ENCODE measurements at places on chromosomes 12 and 14.

GRCh38 chr14:85438001-85438400, 91.9 kb upstream of the FLRT2 start:
- no peak for DNase-seq

- DNase-seq, result no peak
Measured at GRCh38 chr14:64702493-64703394, 1.5 kb upstream of the PLEKHG3 start.

DNA sequence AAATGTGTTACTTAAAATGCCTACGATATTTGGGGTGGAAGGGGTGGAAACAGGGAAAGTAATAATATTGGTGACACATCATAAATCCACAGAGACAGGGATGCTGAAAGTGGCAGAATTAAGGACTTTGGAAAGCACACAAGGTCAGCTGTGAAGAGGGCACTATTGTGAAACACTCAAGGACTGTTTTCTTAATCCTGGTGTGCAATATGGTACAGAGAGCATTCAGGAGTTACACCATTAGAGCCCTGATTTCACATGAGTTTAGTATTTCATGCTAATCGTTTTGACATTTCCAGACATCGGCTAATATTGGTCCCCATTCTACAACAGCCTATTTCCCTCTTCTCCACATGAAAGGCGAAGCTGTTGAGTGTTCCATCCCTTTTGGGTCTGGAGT, 219.2 kb downstream of the MSRB3 start:
- no peak for DNase-seq

GRCh38 chr12:6626654-6627283, 9.0 kb downstream of the LPAR5 start:
- no peak for DNase-seq

DNA sequence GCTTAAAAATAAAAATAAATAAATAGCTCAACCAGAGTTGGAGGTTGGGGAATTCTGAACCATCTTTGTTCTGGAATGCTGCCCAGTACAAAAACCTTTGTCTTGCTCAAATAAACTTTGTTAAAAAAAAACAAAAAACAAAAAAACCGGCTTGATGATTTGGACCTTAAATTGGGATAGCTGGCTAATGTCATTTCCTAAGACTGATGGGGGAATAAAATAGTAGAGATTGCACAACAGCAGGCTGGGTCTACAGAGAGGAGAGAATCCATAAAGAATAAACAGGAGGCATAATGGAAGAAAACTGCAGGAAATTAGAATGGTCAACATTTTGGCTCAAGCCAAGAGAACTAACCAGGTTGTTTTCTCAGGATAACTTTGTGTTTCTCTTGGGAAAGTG, 370.9 kb downstream of the AEBP2 start:
- DNase-seq, result no peak

DNA sequence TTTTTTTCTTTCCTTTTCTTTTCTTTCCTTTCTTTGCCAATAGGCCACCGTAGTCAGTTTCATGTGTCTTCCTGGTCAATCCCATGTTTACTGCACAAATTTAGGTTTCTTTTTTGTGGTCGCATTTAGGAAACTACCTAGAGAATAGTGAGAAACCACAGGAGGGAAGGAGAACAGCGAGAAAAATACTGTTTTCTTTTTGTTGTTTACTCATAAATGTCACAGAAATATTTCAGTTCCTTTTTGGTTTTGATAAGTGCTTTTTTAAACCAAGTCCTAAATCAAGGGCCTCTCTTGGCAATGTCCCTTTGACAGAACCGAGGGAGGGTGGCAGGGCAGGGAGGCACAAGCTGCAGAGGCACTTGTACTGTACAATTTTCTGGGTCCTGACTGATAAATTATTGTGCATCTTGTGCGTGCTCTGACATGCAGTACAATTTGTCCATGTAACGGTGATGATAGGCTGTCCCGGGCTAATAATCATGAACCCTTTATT, 326.1 kb downstream of the CACNA1C start:
- no peak for DNase-seq

GRCh38 chr14:67831113-67831512, 11.5 kb downstream of the RAD51B start:
- no peak for DNase-seq

DNA sequence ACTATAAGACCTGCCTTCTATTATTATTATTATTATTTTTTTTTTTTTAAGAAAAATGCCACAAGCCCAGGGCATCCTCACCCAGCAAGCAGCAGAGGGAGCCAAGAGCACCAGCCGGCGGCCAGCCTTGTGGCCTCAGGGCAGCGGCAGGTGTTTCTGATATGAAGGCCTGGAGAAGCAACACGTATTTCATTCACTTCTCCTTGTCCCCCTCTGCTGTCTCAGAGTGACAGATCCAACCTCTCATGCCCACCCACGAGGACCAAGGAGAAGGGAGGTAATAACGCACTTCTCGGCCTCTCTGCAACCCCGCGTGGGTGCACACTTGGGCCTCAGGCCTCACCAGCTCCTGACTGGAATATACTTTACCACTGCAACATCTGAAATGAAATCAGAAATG, 25.4 kb downstream of the CDC42BPB start:
- no peak for DNase-seq

DNA sequence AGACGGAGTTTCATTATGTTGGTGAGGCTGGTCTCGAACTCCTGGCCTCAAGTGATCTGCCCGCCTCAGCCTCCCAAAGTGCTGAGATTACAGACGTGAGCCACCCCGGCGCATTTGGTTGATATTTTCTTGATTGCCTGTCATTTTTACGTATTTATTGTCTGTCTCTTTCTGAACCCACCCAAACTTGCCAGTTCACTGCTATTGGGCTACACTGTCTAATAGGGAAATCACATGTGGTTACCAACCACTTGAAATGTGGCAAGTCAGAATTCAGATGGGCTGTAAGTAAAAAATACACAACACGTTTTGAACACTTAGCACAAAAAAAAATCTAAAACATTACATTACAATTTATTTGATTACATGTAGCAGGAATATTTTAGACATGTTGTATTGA, 2.1 kb downstream of the WSB2 start:
- no peak for DNase-seq

GRCh38 chr14:56195704-56196103, 77.5 kb downstream of the PELI2 start:
- DNase-seq, result no peak

- DNase-seq, result no peak
Measured at GRCh38 chr14:24231263-24232120, 675 bp downstream of the NEDD8 start.

GRCh38 chr14:99571303-99571986, 32.6 kb downstream of the CCDC85C start:
- no peak for DNase-seq

- no peak for DNase-seq
Measured at GRCh38 chr12:79020106-79020505, 155.5 kb downstream of the SYT1 start.

DNA sequence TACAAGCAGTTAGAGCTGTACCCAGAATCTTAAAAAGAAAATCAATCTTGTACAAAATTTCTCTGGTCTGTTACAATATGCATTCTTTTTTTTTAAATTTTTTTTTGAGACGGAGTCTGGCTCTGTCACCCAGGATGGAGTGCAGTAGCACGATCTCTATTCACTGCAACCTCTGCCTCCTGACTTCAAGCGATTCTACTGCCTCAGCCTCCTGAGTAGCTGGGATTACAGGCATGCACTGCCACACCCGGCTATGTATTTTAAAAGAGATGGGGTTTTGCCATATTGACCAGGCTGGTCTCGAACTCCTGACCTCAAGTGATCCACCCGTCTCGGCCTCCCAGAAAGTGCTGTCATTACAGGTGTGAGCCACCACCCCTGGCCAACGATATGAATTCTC, 4.1 kb downstream of the FBXO33 start:
- DNase-seq, result no peak

DNA sequence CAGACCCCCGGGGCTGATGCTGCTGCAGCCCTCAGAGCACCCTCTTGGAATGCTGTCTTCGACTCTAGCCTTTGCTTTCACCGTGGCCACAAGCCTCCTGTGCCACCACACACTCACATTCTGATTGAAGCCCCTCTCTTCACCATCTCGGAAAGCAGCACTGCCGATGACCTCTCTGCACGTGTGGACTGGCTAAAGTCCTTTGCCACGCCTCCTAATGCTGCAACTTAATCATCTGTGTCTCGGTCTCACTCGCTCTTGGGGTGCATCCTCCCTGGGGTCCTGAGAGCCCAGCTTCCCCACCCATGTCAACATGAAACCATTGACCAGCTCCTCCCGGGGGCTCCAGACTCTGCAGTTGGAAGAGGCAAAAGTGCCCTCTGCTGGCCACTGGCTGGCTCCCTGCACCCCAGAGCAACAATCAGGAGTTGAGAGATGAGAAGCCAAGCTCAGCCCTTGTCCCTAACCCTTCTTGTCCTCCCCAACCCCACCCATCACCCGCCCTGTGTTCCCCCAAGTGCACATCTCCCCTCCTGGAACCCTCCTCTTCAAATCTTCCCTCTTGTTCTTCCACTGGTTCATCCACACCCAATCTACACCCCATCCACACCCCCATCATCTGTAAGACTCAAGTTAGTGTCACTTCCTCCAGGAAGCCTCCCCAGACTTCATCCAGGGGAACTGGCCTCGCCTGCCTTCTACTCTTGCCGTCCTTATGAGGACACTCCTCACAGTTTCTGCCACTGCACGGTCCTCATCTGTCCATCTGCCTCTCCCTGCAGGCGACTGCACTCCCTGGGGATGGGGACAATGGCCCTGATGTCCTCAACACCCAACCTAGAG, 23.6 kb upstream of the FAM181A start:
- DNase-seq, result no peak

DNA sequence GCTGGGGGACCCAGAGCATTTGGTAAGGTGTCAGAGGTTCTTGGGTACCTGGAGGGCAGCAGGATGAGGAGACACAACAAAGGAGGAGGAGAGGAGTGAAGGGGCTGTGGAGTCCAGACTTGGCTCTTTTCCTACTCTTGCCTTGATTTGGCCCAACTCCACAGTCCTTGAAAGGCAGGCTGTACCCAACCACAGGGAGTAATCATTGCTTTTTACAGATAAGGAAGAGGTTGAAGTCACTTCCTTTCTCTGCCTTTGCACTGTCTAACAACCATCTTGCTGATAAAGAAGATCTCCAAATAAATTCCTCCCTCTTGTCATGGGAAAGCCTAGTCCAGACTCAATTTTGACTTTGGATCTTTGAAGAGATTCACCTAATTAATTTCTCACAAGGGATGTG, 226.8 kb upstream of the HMGA2 start:
- no peak for DNase-seq

DNA sequence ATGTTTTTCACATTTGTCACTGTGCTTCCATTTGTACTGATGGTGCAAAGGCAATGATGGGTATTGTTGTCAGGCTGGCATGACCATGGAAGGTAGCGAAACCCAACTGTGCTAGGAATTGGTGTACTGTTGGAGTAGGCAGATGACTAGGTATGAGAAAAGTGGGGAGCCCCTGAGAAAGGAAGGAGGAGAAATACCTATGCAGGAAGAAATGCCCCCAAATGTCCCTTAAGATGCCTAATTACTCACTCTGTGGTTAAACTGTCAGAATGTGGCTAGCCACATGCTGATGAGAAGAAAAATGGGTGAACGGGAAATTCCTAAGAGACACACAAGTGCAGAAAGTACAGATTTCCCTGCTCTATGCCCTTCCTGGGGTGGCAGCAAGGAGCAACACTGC, 339.1 kb downstream of the TMEM132D start:
- no peak for DNase-seq

DNA sequence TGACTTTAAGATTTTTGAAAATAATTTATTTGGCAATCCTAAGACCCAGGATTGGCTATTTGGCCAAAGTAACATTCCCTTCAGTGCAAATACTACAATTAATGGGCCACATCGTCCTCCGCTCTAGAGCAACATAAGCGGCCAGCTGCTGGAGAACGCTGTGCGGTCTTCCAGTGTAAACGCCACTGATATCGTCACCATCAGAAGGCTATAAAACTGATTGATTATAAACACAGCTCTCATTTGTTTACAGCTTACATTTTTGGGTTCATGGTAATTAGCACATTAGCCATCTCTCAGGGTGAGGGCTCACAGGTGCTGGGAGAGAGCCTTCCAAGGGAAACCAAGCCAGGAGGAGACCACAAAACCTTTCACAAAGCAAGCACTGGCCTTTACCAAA, 130.1 kb upstream of the BMP4 start:
- DNase-seq, result no peak

- no peak for DNase-seq
Measured at GRCh38 chr12:48044396-48044795, 40.1 kb upstream of the COL2A1 start.

- no peak for DNase-seq
Measured at GRCh38 chr14:75022655-75023054, 19.9 kb downstream of the EIF2B2 start.

GRCh38 chr12:113996026-113996425, 29.9 kb upstream of the RBM19 start:
- no peak for DNase-seq

- no peak for DNase-seq
Measured at GRCh38 chr12:26520109-26520508, 312.9 kb downstream of the ITPR2 start.

- no peak for DNase-seq
Measured at GRCh38 chr12:6425590-6426531, 18.9 kb upstream of the CD27 start.

DNA sequence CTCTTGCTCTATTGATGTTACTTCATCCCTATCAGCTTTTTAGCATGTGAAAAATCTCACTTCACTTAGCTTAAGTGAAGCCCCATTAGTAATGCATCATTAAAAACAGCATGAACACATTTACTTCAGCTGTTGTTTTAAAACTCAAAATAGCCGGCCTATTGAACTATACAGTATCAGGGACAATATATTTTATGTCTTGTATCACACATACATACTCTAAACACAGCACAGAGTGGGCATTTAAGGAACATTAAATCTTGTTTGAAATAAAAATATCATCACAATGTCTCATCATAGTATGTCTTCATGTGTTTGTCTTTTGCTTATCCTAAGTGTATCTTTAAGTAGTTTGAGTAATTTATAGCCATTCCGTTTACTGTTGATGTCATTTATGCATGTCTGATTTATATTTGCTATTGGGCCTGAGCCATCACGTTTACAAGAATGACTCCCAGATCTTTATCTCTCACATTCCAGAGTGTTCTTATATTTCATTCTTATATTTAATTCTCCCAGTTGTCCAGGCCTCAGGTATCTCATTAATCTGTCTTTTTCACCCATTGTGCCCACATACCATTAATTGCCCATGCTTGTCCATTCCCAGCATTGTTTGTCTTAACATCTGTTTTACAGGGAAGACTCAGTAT, 57.5 kb downstream of the ARHGAP5 start:
- no peak for DNase-seq

Measured in stimulated activated CD4-positive, alpha-beta T cell treated with anti-CD3 and anti-CD28 coated beads, Interleukin-1b, Interleukin-23, amount 100 ng/mL, for 1 hour (primary cell).